ENCODE measurements at places on chromosomes 11 and 22.

DNA sequence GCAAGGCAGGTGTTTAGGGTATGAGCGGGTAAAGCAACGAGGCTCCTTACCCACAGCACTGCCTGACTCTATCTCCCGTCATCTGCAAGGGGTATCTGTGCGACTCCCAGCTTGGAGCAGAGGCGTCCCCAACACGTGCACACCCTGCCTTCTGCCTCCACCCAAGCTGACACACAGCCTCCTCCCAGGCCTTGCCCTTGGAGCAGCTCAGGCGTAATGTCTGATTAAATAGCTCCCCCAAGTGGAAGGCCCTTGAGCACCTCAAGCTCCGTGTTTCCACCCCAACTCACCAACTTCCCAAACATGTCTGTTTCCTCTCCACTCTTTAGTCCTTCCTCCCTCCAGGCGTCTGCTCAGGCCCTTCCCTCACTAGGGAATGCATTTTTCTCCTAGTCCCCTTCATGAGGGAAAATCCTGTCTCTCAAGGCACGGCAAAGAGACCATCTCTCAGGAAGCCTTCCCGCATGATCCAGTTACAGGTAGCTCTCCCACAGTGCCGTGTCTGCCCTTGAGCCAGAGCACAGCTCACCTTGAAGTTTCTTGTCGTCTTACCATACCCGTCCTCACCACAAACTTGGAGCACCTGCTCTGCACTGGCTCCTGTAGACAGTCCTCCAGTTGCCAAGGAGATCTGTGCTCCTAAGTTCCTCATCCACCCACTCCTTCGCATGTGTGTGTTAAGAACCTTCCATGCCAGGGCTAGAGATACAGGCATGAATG is 15.8 kb downstream of the CYB5R2 start:
- DNase-seq = peak; percentile 52

DNA sequence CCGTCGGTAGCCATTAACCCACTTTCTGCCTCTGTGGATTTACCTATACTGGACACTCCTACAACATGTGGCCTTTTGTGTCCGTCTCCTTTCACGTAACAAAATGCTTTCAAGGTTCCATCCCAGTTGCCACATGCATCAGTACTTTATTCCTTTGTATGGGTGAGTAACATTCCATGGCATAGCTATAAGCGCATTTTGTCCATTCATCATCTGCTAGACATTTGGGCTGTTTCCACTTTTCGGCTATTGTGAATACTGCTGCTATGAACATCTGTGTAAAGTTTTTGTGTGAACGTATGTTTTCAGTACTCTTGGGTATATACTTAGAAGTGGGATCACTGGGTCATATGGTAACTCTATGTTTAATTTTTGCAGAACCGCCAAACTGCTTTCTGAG is 257.2 kb downstream of the ST3GAL4 start:
- no peak for DNase-seq

DNA sequence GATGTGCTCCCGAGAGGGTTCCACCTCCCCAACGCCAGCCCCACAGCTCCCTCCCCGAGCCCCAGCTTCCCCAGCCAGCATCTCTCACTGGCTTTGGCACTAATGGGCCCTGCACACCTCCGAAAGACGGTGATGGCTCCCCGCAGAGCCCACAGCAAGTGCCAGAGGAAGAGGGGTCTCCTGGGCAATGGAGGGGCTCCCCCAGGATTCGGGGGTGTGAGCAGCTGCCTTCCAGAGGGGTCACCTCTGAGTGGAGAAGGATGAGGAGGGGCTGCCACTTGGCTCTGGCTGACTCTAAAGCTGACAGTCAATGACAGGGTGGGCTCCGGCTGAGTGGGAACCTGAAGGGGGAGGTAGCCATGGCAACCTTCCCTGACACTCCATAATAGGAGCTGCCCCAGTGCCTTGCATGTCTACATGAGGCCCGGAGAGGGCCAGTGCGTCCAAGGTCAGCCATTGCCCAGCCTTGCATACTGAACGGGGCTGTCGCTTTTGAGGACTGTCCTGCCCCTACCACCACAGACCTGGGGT is 98.6 kb upstream of the SYT13 start:
- DNase-seq = no peak

GRCh38 chr22:17477391-17477833 is 85.9 kb upstream of the SLC25A18 start:
- DNase-seq = peak; percentile 65

GRCh38 chr22:39525658-39525975 is 5.3 kb downstream of the ATF4 start:
- DNase-seq = no peak

DNA sequence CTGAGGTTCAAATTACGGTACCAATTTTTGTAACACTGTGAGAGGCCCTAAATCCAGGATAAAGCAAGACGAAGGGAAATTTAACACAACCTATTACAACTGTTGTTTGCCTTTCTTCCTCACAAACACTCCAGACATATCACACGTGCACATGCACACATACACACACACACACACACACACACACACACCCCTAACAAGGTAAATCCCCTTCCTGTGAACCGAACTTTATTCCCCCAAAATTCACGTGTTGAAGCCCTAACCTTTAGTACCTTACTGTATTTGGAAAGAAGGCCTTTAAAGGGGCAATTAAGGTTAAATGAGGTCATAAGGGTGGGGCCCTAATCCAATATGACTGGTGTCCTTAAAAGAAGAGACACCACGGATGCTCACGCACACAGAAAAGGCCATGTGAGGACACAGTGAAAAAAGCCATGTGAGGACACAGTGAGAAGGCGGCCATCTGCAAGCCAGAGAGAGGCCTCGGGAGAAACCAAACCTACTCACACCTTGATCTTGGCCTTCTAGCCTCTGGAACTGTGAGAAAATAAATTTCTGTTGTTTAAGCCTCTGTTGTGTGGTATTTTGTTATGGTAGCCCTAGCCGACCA is 1.8 kb downstream of the SERGEF start:
- DNase-seq = no peak

- no peak for DNase-seq
Measured at GRCh38 chr22:39967996-39968972, 8.1 kb downstream of the TMA7B start.

DNA sequence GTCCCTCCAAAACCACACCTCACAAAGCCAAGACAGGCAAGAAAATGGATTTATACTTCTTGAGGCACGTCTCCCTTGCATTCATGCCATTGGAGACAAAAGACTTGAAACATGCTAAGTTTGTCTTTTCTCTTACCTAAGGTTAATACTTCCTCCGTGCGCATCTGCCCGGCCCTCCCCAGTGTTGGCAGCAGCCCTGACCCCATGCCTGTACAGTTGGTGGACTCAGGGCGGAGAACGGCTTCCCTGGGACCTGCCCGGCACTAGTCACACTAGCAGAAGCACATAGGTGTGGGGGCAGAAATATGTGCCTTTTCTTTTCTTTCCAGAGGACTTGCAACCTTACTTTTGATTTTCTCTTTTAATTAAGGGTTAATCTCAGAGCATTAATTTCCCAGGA is 45.2 kb upstream of the FLI1 start:
- DNase-seq = no peak

DNA sequence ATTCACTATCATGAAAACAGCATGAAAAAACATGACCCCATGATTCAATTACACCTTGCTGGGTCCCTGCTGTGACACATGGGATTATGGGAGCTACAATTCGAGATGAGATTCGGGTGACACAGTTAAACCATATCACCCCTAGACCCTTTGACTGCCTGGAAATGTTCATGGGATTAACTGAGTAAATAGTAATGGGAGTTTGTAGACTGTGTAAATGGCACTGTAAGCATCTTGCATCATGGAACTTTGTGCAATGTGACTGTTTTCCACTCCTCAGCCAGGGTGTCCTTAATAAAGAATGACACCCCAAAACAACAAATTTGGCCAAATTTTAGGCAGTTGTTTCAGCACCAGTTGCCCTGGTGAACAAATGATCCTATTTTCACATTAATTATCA is 7.9 kb upstream of the SLC22A25 start:
- DNase-seq = no peak

- no peak for DNase-seq
Measured at GRCh38 chr11:2097356-2097997, 41.7 kb downstream of the IGF2 start.

DNA sequence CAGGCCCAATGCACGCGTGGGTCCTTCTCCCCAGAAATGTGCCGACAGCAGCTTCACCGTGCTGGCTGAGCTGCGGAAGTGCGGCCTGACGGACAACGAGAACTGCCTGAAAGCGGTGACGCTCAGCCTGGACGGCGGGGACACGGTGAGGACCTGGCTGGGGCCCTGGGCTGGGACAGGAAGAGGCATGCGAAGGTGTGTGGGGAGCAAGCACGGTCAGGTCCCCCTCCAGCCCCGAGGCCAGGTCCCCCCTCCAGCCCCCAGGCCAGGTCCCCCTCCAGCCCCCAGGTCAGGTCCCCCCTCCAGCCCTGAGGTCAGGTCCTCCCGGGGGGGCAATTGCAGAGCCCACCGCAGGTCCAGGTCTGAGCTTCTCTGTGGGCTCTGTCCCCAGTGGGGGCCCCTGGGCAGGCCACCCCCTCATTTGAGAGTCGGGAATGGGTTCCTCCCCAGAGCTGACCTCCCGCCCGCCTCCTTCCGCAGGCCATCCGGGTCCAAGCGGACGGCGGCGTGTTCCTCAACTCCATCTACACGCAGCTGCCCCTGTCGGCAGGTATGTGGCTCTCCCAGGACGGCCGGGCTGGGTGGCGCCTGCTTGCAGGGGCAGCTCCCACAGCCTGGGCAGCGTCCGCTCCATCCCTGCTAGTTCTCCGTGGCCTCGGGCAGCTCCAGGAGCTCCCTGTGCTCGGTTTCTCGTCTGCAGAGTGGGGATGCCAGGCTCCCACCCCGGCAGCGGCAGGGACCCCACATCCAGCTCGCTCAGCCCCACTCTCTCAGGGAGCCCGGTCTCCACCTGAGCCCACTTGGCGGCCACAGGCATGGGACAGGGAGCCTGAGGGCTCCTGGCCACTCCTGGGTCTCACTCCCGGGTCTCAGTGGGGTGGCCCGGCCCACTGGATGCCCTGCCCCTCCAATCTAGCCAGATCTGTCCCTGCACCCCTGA is 7.9 kb downstream of the MUC5B start:
- no peak for DNase-seq

- DNase-seq = no peak
Measured at GRCh38 chr11:11880179-11880578, 38.4 kb downstream of the USP47 start.

GRCh38 chr11:57330029-57330428 is 5.3 kb upstream of the TNKS1BP1 start:
- DNase-seq = no peak

DNA sequence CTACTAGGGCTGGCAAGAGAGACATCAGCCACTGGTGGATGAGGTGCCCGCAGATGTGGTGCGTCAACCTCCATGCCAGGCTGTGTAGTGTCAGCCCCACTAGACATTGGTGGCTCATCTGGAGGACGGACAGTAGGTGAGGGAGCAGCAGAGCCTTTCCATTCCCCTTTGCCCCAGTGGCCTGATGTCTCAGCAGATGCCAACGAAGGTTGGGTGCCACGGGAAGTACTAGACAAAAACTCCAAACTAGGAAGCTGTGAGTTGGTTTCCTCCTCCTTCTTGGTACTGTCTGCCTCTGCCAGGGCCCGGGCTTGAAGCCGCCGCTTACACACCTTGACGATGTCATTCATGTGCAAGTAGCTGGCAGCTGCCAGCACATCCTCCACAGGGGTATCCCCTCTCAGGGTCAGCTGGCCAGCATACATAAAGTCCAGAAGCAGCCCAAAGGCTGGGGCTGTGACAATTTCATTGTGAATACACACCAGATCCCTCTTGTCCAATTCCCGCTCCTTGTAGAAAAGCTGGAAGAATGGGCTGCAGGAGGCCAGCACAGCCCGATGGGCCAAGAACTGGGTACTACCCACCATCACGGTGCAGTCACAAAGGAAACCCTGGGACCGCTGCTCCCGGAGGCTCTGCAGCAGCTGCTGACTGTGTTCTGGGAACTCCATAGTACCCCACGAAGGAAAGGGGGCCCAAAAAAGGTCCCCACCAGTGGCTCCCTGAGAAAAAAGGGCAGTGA is 795 bp downstream of the ZBTB3 start:
- DNase-seq = no peak

GRCh38 chr11:85276332-85276731 is 350.8 kb downstream of the DLG2 start:
- no peak for DNase-seq

- peak; percentile 26 for DNase-seq
Measured at GRCh38 chr22:44723801-44724200, 21.8 kb downstream of the PRR5 start.

DNA sequence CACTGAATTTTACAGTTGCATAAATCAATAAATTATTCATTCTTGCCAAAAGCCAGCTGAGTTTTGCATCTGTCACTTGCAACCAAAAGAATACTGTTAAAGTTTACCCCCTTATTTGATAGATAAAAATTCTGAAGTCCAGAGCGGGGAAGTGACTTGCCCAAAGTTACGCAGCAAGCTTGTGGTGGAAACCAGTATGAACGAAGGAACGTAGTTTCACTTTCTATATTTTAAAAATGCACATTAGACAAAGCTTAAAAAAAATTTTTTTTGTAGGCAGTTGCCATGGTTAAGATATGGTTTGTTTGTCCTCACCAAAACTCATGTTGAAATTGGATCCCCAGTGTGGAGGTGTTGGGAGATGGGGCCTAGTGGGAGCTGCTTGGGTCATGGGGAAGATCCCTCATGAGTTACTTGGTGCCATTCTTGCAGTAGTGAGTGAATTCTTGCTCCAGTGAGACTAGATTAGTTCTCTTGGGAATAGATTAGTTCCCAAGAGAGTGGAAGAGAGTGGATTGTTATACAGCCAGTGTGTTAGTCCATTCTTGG is 46.3 kb upstream of the SEZ6L start:
- DNase-seq = no peak

DNA sequence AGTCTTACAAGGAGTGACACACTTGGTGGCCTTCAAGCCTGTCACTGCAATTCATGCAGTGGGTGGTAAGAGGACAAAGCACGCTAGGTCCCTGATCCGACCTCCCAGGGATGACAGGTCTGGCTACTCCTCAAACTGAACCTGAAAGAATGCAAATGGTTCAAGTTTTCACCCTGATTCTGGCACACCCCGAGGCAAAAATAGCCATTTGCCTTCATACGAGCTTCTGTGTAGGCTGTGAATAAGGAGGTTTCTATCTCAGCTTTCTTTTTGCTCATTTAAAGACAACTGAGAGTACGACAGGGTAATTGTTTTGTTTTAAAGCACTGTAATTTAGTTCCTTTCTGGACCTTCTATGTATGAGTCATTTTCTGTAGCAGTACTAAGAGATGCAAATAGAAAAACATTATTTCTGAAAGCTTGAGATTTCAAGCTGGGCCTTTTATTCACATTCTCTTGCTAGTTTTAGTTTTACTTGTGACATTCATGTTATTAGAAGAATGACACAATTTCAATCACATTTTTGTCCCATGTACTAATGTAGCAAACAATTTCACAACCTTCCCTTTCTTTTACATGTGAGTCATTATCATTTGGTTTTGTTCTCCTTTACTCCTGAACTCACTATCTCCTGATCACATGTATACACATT is 56.6 kb upstream of the FDX1 start:
- DNase-seq = peak; percentile 98

All from inflammatory macrophage treated with lipopolysaccharide for 1 hour (primary cell).